HepG2 (cell line): ENCODE measurements at places on chromosomes 16 and 17. TPM values are rescaled to one million over a fixed set of nuclear protein-coding genes. Genes with fewer than 3 reads are reported as not detected.

Gene SUPT6H
- 39.9 TPM in 2 replicates for total RNA-seq

Gene ALOX15B
- not detected in 2 replicates for total RNA-seq

DNA sequence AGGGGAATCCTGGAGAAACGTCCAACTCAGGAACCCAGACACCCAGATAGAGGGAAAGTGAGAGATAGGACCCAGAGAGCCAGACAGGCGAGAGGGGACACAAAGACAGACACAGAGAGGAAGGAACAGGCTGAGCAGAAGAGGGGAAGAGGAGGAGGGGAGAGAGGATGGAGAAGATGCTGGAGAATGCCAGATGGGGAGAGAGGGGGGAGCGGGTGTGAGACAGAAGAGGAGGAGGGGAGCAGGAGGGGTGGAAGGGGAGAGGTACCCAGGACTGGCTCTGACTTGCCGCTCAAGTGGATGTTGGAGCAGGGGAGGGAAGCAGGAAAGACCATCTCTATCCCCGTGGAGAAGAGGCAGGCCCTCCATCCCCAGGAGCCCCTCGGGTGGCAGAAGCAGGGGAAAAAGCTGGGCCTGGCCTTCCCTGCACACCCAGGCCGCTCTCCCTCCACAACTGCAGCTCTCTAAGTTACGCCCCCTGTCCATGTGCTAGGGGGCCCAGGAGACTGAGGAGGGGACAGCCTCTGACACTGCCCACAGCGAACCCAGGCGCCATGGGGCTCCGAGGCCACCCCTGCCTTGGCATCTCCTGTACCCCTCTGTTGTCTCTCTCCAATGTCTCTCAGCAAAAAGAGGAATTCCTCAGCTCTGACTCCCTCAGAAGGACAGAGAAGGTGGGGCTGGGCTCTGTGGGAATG, 4.8 kb downstream of the PPP1R9B start:
- no peak for DNase-seq

DNA sequence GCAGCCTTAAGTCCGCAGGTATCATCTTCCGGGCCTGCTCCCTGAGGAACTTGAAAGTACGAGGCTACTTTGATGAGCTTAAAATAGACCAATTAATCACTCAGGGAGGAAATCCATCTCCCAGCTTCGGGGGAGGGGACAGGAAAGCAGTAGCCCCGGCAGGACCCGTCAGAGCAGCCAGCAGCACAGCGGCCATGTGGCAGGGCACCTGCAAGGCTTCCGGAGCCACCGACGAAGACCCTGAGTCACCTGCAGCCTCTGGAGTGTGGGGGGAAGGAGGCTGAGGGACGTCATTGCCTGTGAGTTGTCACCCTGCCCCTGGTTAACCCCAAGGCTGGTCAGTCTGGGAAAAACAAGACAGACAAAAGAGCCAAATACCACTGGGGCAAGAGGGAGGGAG, 4.4 kb upstream of the CYB561 start:
- DNase-seq, result no peak

DNA sequence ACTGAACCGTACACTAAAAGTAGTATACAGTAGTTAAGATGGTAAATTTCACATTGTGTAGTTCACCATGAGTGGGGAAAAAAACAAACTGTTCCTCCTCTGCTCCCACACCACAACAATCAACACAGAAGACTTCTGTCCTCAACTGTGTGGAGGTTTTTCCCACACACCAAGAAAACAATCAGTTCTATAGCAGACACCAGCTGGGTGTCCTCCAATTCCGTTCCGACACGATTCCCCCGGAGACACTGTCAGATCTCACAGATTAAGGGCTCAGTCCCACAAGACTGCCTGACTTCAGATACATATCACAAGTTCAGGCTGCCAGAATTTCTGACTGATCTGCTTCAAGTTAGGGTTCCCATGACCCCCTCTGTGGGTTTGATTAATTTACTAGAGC, 31.8 kb downstream of the BBS2 start:
- no peak for DNase-seq

DNA sequence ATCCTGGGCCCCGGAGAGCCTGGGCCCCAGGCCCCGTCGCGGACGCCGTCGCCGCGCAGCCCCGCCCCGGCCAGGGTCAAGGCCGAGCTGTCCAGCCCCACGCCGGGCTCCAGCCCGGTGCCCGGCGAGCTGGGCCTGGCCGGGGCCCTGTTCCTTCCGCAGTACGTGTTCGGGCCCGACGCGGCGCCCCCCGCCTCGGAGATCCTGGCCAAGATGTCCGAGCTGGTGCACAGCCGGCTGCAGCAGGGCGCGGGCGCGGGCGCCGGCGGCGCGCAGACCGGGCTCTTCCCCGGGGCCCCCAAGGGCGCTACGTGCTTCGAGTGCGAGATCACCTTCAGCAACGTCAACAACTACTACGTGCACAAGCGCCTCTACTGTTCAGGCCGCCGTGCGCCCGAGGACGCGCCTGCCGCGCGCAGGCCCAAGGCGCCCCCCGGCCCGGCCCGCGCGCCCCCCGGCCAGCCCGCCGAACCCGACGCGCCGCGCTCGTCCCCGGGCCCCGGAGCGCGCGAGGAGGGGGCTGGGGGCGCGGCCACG, 36.8 kb upstream of the ZC3H18 start:
- no peak for DNase-seq

- peak; percentile 95 for DNase-seq
These were observed 9.7 kb downstream of the CHAD start for GRCh38 chr17:50458701-50459676.

- DNase-seq, result no peak
These were observed 69.9 kb upstream of the MSI2 start for GRCh38 chr17:57186226-57187019.

Gene CASKIN2
- total RNA-seq, result 5.2 and 10.6 TPM in 2 replicates

DNA sequence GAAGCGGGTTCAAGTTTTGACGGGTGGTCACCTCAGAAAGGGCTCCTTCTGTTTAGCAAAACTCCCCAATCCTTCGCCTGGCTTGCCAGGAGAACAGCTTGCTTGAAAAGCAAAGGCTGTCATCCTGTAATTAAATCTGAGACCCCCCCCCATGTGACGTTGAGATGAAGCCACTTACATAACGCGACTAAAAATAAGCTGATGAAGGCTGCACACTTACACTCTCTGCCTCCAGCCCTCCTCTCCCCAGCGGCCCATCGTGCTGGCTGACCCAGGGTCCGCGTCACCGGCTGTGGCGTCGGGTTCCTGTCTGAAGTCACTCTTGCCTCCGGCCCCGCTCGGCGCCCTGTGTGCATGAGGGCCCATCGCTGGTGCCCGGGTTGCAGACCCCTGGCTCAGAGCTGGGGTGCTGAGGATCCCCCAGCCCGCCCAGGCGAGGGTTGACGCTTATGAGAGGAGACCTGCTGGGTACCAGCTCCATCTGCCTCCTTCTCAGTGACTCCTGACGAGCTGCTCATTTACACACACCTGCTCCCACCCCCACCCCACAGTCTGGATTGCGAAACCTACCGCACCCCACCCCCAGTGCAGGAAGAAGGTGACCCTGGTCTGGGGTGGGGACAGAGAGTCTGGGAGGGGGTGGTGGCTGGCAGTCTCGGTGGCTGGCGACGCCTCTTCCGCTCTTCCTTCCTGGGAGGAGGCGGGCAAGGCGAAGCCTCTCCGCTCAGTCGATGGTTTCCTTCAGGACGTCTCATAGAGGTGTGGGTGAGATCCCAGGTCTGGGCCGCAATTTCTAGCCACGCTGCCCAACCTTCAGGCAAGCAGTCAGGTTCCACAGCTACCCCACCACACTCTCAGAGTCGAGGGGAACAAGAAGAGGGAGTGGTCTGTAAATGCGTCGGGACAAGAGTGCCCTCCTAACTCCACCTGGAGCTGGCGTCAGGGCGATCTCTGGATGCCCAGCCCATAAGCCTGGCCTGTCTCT, 3.1 kb upstream of the BAIAP2 start:
- DNase-seq, result no peak

DNA sequence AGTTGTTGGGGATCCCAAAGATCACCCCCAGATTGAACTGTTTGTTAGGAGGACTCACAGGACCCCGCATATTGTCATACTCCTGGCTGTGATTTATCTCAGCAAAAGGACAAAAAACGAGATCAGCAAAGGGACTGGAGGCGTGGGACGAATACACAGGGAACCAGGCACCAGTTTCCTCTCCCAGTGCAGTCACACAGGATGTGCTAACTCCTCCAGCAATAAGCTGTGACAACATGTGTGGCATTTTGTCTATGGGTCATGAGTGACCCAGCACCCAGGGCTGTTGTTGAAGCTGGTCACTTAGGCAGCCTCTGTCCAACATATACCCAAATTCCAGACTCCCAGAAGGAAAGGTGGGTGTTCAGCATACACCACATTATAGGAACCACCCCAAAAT, 60.9 kb downstream of the CPPED1 start:
- no peak for DNase-seq

Gene UMOD
- total RNA-seq, result not detected in 2 replicates

GRCh38 chr17:50564916-50565315, 4.4 kb downstream of the CACNA1G start:
- DNase-seq, result no peak

GRCh38 chr17:67639555-67639954, 78.2 kb upstream of the NOL11 start:
- peak; percentile 68 for DNase-seq

- DNase-seq, result no peak
These were observed 7.5 kb downstream of the NPTX1 start for GRCh38 chr17:80468781-80469493.

- no peak for DNase-seq
These were observed 50.1 kb downstream of the PECAM1 start for GRCh38 chr17:64340557-64340956.

- no peak for DNase-seq
These were observed 28.0 kb downstream of the ADGRG5 start for GRCh38 chr16:57570301-57571070.

Gene KRTAP1-5
- not detected in 2 replicates for total RNA-seq

Gene UNC119
- 7.8 and 10.4 TPM in 2 replicates for total RNA-seq

DNA sequence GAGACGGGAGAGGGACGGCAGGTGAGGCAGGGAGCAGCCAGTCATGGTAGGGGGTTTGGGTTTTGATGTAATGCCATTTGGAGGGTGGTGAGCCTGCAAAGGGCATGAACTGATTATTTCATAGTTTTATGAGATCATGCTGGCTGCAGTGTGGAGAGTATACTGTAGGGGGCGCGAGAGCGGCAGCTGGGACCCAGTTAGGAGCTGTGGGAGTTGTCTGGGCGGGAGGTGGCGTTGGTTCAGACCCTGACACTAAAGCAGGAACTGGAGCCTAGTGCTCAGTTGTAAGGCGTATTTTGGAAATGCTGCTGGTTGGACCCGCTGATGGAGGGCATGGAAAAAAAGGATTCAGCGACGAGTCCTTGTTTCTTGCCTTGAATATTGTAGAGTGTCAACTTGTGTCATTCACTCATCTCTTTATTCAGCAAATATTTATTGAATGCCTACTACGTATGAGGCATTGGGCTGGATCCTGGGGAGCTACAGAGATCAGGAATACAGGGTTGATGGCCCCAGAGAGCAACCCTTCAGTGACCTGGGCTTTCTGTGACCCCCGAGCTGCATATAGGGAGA, 23.7 kb upstream of the KDM8 start:
- DNase-seq, result peak; percentile 72

GRCh38 chr16:30844671-30845449, 49.0 kb downstream of the BCL7C start:
- peak; percentile 97 for DNase-seq

DNA sequence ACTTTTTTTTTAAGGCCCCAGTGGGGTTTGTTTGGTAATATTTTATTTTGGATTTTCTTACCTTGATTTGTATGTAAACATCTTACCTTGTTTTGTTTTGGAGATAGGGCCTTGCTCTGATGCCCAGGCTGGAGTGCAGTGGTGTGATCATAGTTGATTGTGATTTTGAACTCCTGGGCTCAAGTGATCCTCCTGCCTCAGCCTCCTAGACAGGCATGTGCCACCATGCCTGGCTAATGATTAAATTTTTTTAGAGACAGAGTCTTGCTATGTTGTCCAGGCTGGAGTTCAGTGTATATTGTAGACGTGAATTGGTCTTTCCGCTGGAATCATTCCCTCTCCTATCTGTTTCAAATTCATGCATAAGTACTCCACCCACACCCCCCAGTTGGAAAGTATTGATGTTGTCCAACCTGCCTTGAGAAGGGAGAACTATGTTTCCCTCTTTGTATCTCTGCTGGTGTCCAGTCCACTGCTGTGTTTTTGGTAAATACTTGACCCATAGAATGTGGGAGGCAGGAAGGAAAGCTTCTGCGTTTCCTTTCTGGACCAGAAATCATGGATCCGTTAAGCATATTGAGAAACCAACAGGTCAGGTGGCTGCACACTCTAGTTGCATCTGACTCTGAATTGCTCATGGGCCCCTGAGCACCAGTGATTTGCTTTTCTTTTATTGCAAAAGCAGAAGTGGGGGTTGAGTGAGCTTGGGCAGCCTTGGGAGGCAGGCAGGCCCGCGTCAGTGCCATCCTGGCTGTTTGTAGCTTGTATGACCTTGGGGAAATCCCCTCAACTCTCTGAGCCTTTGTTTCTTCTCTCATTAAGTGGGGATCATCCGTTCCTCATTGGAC, 25.0 kb downstream of the RMI2 start:
- peak; percentile 78 for DNase-seq

Gene KRT20
- total RNA-seq, result 0.13 and 0.14 TPM in 2 replicates

DNA sequence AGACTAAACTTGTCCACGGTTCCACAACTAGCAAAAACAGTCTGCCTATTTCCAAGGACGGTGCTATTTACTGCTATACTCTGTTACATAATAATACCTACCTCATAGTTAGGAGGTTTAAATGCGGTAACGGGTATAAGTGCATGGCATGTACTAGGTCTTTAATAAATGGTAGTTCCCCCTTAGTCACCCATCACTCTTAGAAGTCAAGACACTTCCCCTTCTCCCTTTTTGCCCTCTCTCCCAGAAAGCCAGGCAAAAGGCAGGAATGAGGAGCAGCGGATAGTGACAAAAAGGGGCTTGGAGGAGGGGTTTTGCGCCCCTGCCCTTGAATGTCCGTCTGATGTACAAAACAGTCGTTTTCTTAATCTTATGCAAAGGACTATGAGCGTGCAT, 1.1 kb upstream of the LSM12 start:
- DNase-seq, result no peak

Gene CD68
- 4.1 and 10.3 TPM in 2 replicates for total RNA-seq

- DNase-seq, result no peak
These were observed 121.2 kb downstream of the HAPSTR1 start for GRCh38 chr16:9212621-9213020.

Gene OR4D1
- total RNA-seq, result not detected in 2 replicates

DNA sequence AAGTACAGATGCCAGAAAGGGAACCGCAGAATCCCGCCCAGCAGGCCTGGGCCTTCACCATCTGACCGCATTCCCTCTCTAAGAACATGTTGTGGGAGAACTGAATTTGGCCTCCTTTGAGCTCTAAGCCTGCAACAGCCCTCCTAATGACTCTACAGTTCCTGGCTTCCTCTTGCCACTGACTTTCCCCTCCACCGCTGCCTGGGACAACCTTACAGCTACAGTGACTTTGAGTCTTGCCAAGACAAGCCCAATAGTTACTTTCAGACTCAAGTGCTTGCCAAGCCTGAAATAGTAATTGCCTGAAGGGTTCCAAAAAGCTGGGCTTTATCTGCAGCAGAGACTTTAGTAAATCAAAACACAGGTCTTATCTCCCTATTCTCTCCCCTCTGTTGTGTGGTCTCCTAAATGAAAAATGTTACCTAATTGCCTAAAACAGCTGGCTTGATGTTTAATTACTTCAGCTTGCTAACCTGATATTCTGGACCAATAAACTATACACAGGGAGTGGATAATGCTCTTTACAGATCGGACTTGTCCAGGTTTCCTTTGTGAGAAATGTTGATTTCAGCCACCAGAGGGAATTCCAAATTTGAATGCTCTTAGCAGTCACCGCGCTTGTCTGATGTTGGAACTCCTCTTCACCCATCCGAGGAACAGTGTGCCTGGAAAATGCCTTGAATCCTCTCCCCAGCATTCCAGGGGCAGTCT, 85.1 kb upstream of the TBX2 start:
- DNase-seq, result no peak

Gene RAB11FIP4
- total RNA-seq, result 89.3 and 97.5 TPM in 2 replicates
